ENCODE measurements at places on chromosomes 12 and 14. TPM values are rescaled to one million over a fixed set of nuclear protein-coding genes. Genes with fewer than 3 reads are reported as not detected.

ANKS1B gene
- total RNA-seq, result 11.3 TPM

POLE2 gene
- 2.4 TPM for total RNA-seq

PROX2 gene
- total RNA-seq, result not detected

ZBTB25 gene
- total RNA-seq, result 9.4 TPM

REM2 gene
- 73.2 TPM for total RNA-seq

OR6C2 gene
- not detected for total RNA-seq

RILPL1 gene
- 6.2 TPM for total RNA-seq

CIROP gene
- total RNA-seq, result not detected

SUSD6 gene
- 106 TPM for total RNA-seq

SLC6A15 gene
- 123 TPM for total RNA-seq

FSCB gene
- not detected for total RNA-seq

MYL2 gene
- total RNA-seq, result not detected

KRT74 gene
- not detected for total RNA-seq

RASSF3 gene
- 28.2 TPM for total RNA-seq

KRT73 gene
- not detected for total RNA-seq

SCARB1 gene
- total RNA-seq, result 25.1 TPM

RPGRIP1 gene
- total RNA-seq, result not detected

LGALS3 gene
- total RNA-seq, result not detected
